ENCODE measurements at places on chromosomes 4 and X. TPM values are rescaled to one million over a fixed set of nuclear protein-coding genes. Genes with fewer than 3 reads are reported as not detected.

- DNase-seq, result no peak
Measured at GRCh38 chr4:106614441-106614840, 245.9 kb upstream of the GIMD1 start.

GRCh38 chr4:138902705-138903104, 112.9 kb upstream of the NOCT start:
- DNase-seq, result no peak

DNA sequence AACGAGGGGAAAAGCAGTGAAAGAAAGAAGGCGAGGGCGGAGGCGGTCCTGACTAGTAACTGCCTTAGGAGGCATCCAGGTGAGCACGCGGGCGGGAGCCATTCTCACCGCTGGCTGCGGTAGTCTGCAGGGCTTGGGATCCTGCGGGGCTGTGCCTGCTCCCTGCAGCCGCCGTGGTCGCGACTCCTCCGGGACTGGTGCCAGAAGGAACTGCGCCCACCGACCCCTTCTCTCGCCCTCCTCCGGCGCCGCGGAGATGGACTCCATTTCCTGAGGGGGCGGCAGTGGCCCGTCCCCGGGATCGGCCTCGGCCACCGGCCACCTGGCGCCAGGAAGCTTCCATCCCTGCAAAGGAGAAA, 543 bp downstream of the NFXL1 start:
- peak; percentile 7 for DNase-seq

DNA sequence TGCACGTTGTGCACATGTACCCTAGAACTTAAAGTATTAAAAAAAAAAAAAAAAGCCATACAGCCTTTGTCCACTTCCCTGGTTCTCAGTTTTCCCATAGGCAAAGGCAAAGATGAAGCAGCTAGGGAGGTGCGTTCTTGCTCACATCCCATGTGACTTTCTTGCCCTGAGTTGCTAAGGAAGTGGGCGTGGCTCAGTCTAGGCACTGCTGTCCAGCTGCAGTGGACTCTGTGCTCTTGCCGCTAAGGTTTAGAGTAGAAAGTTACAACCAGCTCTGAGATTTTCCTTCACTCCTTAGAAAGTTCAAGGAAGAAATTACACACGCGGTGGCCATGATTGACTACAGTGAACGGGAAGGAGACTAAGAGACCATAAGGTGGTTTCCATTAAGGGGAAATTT, 144.7 kb downstream of the NAA11 start:
- peak; percentile 3 for DNase-seq

UGT2A1 gene
- total RNA-seq, result not detected

Data from fibroblast of villous mesenchyme (primary cell).